Skeletal muscle cell (primary cell): ENCODE measurements at places on chromosomes 3 and 15.

GRCh38 chr15:40052604-40053003, 13.6 kb upstream of the SRP14 start:
- DNase-seq = no peak

- DNase-seq = no peak
These were observed 109.0 kb downstream of the FRMD4B start for GRCh38 chr3:69276884-69277283.

GRCh38 chr3:55427739-55428138, 59.4 kb downstream of the WNT5A start:
- no peak for DNase-seq

DNA sequence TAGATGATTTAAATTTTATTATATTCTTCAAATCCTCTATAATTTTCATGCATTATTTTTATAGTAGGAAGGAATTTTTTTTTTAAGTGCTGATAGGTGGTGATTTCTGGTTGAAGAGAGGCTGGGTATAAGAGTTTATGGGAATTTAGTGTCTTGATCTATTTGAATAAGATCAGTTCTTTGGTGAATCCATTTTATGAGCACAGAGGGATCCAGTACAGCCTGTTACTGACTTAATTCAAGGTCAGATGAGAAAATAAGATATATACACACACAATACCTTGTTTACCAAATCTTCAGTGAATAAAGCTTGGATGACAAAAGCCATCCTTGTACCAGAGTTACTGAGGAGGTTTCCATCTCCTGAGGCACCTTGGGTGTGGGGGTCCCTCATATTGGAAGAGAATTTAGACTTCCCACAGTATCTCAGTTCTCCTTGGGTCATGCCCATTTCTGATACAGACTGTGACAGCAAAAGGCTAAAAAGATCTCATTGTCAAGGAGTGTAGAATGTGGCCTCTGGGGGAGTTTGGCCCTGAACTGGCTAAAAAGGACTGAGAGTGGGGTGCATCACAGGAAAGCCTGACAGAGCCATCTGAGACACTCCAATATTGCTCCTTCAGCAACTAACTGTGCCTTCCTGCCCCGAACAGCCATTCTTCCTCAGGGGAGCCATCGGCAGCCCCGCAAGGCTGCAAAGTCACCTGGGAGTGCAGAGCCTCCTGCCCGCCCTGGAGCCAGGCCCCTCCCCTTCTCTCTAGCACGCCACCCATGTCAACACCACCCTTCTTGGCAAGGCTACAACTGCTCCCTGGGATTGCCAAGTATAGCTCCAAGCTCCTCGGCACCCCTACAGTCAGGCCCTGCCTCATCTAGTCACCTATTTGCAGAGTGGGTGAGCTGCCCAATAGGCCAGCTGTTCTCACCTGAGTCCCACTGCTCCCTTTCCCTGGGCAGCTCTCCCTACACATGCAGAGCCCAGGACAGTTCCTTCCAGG, 43.1 kb upstream of the HACD2 start:
- DNase-seq = no peak

- DNase-seq = no peak
These were observed 258.9 kb downstream of the XXYLT1 start for GRCh38 chr3:195012100-195012499.
